ENCODE measurements at places on chromosomes 4 and X. TPM values are rescaled to one million over a fixed set of nuclear protein-coding genes. Genes with fewer than 3 reads are reported as not detected.

DNA sequence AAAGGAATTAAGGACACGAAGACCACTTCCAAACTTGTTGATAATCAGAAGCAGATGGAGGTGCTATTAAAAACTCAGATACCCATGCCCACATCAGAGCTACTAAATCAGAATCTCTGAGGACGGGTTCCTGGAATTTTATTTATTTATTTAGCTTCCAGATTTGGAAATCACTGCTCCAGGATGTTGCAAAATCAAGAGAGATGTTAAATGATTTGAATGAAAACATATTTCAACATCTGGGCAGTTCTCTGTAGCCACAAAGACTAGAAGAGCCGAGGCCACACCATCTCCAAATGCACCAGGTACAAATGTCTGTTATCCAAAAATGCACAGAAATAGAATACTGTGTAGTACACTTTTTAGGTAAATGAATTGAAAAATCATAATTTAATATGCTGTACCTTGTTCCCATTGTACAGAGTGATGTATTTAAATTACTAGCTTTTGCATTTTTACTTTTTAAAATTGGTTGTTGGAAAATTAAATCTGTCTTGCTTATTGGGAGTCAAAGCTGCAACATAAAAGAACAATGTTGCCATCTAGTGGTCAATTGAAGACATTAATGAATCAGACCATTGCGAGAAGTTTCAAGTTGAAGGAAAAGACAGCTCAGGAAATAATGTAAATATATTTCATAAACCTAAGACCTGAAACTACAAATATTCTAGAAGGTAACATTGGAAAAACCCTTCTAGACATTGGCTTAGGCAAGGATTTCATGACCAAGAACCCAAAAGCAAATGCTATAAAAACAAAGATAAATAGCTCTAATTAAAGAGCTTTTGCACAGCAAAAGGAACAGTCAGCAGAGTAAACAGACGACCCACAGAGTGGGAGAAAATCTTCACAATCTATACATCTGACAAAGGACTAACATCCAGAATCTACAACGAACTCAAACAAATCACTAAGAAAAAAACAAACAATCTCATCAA lies 151.3 kb upstream of the TTC29 start:
- DNase-seq, result peak; percentile 68

DNA sequence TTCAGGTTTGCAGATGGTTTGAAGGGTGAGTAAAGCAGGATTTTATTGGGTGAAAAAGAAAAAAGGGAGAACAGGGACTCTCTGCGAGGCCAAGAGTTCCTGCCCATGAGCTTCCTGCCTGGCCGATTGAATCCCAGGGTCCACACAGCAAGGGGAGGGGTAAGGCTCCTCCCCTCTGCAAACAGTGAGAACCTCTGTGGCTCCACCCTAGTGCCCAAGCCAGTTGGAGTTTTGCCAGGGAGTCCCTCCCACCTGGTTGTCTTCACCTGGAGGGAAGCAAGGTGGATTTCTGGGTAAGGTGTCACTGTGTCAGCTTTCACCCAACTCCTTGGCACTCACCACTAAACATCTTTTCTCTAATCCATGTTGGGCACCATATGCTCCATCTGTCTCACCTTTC lies 70.9 kb downstream of the PDHA2 start:
- no peak for DNase-seq

- DNase-seq, result peak; percentile 95
Measured at GRCh38 chr4:112296949-112297880, at the start of gene ALPK1. Gene ALPK1 (plus strand): TSS chr4:112297369.

- peak; percentile 54 for DNase-seq
Measured at GRCh38 chr4:81052119-81053068, 21.9 kb downstream of the BMP3 start.

The CT45A2 gene
- total RNA-seq, result not detected

- no peak for DNase-seq
Measured at GRCh38 chrX:118356154-118356701, 10.3 kb downstream of the WDR44 start.

Measured in bronchial epithelial cell (primary cell).